ENCODE measurements at places on chromosomes 2 and 18.

DNA sequence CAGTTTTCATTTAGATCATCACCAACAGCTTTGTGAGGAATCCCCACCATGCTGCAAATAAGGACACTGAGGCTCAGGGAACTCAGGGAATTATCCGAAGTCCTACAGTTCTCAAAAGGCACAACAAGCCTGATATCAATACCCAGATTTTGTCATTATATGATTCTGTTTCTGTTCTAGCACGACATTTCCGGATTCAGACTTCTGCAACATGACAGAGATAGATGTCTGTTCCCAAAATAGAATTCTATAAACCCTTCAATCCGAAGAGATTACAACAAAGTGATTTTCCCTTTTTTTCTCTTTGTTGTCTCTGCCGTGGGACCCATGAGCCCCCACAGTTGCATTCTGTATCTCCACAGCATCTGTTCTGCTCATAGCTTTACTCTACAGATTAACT is 72.0 kb downstream of the DOCK10 start:
- DNase-seq, result no peak

GRCh38 chr2:67904966-67905365 is 157.8 kb downstream of the C1D start:
- no peak for DNase-seq

DNA sequence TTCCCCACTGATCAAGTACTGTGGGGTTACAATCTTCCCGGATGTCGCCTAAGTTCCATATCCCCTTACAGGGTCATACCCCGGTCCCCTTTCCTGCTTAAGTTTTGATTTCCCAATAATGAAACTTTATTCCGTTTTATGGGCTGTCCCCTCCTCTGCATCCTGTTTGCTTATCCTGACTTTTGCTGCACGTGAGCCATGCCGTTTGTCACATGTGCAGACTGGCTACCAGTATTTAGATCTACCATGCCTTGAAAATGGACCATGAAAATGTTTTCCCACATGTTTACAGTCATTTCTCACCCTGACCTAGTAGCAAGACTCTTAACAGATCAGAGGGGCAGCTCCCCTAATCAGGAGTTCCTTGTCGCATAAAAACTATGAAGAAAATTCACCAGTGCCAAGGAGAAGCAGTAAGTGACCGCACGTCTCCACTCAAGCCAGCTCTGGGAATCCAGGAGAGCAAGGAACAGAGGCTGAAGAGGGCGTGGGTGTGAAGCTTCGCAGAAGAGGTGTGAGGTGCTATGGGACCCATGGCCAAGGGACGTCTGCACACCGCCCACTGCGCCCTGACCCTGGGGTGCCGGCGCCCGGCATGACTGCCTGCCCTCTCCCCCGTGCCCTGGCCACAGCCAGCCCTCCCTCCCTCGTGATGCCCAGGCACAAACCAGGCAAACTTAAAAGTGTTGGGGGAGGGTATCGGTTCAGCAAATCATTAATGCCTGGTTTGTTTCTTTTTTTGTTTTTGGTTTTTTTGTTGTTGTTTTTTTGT is 440.8 kb upstream of the SALL3 start:
- no peak for DNase-seq

DNA sequence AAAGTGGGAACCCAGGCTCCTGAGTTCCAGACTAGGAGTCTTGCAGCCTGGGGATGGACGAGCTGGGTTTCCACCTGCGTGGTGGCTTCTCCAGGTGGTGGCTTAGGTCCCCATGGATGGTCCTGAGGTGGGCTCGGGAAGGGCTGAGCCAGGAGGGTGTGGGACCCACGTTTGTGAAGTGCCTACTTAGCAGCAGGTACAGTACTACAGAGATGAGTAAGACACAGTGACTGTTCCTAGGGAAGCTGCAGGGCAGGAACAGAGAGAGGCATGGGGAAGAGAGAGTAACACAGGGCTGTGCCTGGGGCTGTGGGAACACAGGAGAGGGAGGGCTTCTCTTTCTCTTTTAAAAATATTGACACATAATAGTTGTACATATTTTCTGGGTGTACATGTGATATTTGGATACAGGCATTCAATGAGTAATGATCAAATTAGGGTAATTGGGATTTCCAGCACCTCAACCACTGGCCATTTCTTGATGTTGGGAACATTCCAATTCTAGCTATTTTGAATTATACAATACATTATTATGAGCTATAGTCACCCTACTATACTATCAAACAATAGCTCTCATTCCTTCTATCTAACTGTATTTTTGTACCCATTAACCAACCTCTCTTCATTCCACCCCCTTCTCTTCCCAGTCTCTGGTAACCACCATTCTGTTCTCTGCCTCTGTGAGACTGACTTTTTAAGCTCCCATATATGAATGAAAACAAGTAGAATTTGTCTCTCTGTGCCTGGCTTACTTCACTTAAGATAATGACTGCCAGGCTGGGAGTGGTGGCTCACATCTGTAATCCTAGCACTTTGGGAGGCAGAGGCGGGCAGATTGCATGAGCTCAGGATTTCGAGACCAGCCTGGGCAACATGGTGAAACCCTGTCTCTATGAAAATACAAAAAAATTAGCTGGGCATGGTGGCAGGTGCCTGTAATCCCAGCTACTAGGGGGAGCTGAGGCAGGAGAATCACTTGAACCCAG is 15.0 kb downstream of the TOGARAM2 start:
- DNase-seq, result no peak

DNA sequence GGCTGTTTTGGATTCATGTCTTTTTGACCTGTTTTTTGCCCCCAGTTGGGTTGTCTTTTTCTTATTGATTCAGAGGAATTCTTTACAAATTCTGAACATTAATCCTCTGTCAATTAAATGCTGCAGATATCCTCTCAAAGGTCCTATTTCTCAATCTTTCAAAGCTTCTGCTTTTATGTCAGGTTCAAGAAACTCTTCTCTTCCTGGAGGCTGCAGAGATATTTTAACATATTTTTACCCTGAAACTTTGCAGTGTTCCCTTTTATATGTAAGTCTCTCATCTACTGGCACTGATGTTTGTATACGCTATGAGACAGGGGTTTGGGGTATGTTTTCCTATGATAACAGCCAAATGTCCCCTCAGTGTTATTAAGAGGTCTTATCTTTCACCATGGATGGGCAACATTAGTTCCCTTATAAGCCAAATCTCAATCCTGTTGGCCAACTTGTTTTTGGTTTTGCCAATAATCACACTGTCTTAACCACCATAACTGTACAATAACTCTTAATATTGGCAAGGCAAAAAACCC is 159.3 kb downstream of the HDAC4 start:
- no peak for DNase-seq

DNA sequence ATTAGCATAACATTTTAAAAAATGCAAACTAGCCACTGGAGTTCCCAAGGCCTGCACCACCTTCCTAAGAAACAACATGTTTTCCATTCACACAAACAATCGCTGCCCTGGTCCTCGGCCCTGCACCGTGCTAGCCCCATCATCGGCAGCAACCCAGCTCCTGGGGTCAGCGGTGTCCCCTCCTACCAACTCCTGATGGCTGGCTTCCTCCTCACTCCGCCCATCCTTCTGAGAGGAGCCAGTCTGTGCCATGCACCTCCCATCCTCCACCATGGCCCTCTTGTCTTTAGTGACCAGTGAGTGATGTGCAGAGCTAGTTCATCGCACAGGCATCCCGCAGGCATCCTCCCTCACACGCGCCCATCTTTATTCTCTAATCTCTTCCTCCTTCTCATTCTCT is 81.9 kb downstream of the LONRF2 start:
- no peak for DNase-seq

- no peak for DNase-seq
These were observed 42.9 kb downstream of the ARID5A start for GRCh38 chr2:96579422-96579821.
